ENCODE measurements at places on chromosomes 16 and 17.

DNA sequence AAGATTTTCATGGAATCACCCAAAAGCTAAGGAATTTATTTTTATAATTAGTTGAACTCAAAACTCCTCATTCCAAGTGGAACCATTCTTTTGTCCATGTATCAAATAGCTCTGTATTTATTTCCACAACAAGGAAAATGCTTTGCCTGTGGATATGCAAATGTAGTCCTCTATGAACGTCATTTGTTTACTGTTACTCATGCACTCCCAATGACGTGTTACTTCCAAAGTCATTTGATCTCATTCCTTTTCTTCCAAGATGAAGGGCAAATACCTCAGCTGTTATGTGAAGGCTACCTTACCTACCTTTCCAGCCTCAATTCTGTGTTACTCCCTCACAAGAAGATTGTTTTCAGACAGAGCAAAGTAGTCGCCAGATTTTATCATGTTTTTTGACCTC lies 83.7 kb downstream of the ITFG1 start:
- DNase-seq, result no peak

DNA sequence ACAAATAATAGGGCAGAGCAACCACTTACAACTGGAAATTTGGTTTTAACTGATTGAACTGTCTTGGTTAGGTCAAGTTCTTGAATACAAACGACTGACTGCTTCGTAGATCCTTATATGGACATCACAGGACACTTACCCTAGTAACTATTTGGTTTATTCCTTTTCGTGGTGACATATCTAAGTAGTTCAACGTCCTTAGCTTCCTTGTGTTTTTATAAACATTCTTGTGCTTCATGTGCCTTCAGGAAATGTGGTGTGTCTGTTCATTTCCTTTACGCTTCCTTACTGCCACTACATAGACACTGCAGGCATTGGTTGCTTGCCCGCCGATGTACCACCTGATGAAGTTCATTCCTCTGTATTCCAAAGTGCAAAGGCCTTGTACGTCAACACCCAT lies 59.3 kb downstream of the USP10 start:
- DNase-seq, result no peak

DNA sequence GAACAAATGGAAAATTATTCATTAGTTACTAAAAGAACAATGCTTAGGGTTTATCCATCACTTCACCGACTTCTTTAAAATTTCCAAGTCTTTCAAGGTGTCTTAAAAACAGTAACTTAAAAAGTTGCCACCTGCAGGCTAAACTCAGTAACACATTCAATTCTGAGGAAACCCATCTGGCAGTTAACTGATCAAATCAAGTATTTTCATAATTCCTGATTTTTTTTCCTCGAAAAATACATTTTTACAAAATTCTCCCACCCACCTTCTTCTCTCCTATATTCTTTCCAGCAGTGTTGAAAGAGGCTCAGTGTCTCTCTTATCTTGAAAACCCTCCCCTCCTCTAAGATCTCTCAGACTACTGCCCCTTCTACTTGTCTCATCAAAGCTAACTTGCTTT lies 29.9 kb downstream of the PARN start:
- peak; percentile 17 for DNase-seq

DNA sequence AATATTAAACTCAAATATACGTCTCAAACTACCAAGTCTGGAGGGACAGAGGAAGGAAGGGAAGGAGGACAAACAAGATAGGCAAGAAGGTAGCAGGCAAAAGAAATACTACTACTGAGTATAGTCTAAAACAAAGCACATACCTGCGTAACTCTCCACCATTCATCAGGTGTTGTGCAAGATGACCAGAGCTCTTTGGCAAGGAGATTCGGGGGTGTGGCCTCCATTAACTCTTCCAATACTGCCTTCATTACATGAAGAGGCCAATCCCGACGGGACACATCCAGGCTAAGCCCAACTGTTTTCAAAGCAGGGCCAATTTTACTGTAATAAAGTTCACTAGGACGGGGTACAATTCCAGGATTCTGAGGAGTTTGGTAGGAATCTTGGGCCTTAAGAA lies 38.2 kb upstream of the ARL6IP1 start:
- DNase-seq, result no peak

DNA sequence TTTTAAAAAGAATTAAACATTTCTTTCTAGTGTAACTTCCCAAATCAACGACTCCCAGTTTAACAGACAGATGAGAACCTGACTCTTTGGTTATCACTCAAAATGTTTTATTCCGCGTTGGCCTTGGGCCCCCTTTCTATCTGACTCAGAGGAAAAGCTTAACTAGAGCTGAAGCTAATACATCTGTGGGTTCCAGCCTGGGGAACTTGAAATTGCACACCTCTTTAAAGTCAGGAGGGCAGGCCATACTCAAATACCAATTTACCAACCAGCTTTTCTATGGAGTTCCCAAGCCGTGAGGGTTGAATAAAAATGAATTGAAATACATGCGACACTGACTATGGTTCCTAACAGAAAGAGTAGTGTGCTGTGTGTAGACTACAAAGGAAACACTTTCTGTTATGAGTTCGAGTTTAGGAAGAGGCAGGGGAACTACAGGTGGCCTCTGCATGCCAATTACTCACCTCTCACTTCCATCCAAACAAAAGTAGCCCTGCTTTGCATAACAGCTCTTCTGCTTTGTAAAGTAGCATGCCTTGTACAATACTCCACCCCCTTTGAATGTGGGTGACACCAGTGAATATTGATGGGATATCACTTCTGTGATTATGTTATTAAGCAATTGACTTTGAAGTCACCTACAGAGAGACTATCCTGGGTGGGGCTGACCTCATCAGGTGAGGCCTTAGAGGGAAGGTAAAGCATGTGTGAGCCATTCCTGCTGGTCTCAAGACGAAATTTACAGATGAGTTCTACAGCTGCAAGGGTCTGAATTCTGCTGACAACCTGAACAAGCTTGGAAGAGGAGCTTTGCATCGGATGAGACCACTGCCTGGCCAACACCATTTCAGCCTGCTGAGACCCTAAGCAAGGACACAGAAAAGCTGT lies 92.1 kb downstream of the WDR59 start:
- no peak for DNase-seq

GRCh38 chr17:22600644-22601298 lies 908.4 kb downstream of the KCNJ18 start:
- DNase-seq, result peak; percentile 2

All from stromal cell of bone marrow (primary cell).